ENCODE measurements at places on chromosomes 3 and 15.

DNA sequence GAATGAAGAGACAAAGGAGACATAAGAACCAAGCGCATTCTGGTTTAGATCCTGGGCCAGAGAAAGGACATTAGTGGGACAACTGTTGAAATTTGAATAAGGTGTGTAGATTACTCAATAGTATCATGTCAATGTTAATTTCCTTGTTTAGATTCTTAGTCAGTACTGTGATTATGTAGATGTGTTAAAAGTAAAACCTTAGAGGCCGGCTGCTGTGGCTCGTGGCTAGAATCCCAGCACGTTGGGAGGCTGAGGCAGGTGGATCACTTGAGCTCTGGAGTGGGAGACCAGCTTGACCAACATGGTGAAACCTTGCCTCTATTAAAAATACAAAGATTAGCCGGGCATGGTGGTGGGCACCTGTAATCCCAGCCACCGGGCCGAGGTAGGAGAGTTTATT lies 26.7 kb downstream of the CYP8B1 start:
- no peak for DNase-seq

GRCh38 chr3:194843556-194843955 lies 157.9 kb downstream of the FAM43A start:
- no peak for DNase-seq

DNA sequence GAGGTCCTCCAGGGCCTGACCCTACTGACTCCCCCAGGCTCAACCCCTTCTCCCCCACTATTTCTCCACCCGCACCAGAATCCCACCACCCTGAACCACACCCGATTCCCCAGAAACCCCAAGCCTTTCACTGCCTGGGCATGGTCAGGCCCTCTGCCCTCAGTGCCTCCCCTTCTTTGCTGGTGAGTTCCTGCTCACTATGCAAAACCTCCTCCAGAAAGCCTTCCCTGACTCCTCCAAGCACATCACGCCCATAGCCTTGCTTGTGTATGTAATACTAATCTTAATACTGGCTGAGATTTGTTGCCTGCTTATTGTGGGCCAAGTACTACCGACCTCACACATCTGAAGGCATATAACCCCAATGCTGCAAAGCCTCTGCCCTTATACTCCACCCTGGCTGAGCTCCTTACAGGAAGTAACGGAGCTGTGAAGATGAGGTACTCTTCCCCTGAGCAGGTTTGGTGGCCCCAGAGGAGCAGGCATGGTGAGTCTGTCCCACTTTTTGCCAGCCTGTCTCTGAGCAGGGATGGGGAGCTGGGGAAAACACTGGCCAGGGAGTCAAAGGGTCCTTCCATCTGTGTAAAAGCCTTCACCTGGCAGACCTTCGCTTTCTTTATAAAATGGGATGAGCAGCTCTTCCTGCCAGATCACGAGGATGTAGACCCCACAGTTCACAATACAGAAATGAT lies 9.5 kb downstream of the RAB6B start:
- no peak for DNase-seq

- no peak for DNase-seq
Measured at GRCh38 chr3:152769523-152769922, 65.4 kb upstream of the P2RY1 start.

DNA sequence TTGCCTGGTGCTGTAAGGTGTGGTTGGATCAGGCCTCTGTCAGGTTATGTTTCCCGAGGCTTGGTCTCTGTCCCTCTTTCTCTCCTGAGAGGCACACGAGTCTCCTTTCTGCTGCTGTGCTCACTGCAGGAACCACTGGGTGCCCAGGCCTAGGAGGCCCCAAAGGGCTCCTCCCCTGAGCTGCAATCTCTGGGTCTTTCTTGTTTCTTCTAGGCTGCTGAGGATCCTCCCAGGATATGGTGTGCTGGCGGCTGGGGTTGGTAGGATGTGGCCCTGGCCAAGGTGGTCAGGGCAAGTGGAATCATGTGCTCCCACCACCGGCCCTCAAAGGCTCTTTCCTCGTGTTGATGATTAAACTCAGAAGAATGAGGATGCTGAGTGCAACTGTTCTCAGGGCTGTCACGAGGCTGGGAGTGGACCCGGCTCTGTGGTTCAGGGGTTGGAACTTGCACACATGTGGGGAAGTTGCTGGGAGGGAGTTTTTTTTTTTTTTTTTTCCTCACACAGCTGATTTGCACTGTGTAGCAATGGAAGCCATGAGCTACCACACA lies 43.6 kb upstream of the CTSH start:
- no peak for DNase-seq

DNA sequence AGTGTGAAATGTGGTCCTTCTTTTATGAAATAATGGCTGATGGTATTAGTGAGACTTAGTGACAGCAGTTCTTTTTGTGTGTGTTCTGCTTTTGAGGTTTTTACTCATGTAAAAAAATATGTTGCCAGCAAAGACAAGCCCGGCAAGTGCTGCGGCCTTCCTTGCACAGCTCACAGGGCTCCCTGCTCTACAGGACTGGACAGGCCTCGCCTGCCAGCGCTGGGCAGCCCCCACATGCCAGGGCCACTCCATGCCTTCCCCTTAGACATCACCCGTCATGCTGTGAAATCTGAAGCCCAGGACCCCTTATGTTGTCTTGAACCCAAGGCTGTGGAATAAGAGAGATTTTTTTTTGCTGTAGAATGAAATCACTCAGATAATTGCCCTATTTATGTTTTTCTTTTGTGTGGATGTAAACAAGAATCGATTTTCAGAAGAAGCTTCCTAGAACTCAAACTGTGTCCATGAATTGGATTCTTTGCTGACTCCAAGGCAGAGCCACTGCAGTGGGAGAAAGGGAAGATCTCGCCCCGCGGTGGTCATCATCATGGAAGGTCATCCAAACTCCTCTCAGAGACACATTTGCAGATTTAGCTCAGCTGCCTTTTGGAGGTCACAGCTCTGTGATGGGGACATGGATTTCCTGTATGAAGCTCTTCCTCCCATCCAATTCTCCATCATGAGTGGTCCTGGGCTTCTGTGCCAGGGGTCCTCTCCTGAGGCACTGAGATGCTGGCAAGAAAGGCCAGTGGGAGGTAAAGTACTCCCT lies 150.8 kb downstream of the ATP10A start:
- no peak for DNase-seq

GRCh38 chr3:11711876-11712275 lies 68.2 kb upstream of the VGLL4 start:
- DNase-seq = no peak

DNA sequence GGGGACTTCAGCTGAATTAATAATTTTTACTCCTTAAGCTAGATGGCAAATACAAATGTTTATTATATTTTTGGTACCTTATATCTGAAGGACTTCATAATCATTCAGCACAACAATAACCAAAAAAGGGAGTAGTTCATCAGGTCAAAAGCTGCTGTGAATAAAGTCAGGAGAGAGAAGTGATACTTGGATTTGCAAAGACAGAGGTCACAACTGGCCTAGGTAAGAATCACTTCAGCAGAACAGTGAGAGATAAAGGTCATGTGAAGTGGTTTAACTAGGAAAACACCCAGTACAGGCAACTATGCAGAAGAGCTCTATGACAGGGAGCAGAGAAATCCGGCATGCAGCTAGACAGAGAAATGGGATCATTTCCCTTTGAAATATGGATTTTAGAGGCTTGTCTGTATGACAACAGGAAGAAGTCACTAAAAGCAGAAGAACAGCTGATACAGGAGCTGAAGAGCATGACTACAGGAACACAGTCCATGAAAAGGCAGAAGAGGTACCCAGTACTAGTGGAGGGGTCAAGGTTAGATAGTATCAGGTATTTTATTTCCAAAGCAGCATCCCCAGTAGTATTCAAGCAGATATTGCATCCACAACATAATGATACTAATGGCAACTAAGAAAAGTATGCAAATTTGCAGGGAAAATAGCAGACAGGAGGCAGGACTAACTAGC lies 25.7 kb downstream of the ZMAT3 start:
- DNase-seq = no peak

DNA sequence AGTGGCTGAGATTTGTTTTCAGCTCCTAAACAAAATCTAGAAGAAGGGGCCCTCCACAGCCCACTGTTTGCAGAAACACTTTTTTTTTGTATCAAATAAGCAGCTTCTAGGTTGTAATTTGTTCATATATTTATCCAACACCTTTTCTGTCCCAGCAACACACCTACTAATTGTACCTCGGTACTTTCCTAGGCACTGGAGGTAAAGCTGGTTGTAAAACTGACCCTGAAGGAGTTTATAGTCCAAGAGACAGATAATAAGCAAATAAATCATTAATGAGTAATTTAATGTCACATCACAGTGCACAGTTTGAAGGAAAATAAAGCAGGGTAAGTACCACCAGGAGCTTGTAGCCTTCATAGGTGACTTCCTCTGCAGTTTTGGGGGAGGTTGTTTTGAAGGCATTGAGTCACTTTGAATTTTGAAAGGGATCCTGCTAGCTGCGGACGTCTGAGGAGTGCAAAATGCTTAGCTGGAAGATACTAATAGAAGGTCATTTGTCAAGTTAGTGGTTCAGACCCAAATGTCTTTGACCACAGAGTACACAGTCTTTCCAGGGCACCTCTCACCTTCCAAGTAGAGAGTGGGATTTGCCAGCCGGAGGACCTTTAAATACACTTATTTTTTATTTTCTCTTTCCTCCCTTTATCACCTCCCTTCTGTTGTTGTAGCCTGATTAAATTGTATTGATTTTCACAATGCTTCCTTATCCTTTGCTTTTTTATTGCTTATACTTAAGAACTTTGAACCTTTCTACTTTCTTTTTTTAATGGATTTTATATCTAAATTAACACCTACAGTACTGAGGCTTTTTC lies 53.8 kb downstream of the CMSS1 start:
- no peak for DNase-seq

- no peak for DNase-seq
Measured at GRCh38 chr3:116056280-116056679, 389.0 kb downstream of the LSAMP start.

GRCh38 chr3:50008931-50009330 lies 69.0 kb downstream of the RBM6 start:
- no peak for DNase-seq

DNA sequence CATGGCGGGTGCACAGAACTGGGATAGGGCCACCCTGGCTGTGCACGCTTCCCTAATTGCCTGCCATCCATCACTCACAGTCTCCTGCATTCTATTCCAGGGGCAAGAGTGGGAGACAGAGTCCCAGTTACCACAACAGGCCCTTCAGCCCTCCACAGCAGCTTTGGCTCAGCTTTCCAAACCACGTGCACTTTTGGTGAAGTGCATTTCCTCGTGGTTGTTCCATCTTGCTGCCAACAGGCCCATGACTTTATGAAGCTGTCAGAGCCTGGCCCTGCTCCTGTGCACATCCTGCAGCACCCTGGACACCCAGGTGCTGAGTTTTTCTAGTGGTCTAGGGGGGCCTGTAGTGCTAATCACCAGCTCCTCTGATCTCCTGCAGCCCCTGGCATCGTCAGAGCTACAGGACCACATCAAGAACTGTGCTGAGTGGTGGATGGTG lies 110.2 kb downstream of the ADCY5 start:
- DNase-seq = no peak

GRCh38 chr15:57442335-57442734 lies 66.0 kb downstream of the CGNL1 start:
- no peak for DNase-seq

DNA sequence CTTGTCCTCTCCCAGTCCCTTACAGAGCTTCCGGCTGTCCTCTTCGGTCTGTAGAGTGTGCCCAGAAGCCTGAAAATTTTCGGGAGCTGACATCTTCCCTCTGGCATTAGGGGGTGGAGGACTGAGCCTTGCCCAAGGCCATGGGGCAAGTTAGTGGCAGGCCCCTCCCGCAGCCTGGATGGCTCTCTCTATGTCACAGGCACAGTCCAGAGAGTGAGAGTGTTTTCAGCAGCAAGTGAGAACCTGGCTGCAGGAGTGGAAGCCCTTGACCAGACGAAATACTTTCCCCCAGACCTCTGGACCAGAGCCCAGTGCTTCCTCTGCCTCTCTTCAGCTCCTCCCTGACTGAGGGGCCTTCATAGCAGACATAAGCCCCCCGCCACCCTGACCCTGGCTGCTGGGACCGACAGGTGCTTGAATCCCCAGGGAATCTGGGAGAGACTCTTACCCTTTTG lies 50.5 kb upstream of the SEC22A start:
- DNase-seq = no peak

- no peak for DNase-seq
Measured at GRCh38 chr3:32597656-32598055, 27.0 kb upstream of the DYNC1LI1 start.

DNA sequence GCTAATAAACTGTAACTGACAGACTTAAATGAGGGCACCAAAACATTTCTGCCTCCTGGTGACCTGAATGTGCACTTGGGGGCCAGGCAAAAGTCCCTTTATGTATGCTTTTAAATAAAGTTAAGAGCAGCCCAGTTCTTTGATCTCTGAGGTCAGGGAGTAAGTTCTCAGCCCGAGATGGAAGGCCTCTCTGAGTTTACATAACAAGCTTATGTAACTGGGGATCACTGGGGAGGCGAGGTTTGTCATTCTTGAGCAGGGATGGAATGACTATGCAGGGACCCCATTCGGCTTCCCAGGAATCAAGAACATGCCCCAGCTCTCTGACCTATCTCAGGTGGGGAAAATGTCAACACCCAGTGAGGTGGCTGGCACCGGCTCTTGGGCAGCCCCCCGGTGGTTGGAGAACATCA lies 198.7 kb upstream of the BHLHE40 start:
- no peak for DNase-seq

- DNase-seq = no peak
Measured at GRCh38 chr3:14950274-14950673, 2.9 kb downstream of the NR2C2 start.

DNA sequence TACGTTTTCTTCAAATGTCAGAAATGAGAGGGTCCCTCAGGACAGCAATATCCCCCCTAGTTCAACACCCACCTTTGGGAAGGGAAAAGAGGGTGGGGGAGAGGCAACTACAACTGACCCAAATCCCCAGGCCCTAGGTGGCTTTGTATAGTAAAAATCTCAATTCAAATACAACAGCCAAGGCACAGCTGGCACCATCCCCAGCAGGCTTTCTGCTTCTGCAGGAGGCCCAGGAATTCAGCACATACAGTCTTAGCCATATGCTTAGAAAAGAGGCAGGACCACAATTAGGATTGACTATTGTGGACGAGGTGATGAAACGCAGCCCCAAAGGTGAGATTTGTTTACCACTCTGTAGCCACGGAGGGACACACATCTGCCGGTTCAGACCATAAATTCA lies 15.8 kb downstream of the NR2E3 start:
- DNase-seq = no peak

- no peak for DNase-seq
Measured at GRCh38 chr15:80323285-80323684, 71.3 kb upstream of the CTXND1 start.

- no peak for DNase-seq
Measured at GRCh38 chr3:11346416-11346815, 74.2 kb downstream of the ATG7 start.

DNA sequence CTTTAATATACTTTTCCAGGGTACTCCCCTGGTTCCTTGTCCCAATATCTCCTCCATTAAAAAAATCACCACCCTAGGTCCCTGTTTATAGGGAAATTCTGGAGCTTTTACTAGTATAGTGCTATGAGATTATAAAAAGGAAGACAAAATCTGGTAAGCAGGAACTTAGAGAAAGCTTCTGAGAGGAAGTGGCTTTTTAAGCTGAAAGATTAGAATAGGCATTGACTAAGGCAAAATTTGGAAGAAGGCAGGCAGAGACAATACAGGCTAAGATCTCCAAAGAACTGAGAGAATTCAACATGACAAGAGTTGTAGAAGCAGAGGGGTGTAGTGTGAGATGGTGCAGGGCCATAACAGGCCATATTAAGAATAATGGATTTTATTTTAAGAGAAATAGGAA lies 25.8 kb downstream of the SGO1 start:
- no peak for DNase-seq

- no peak for DNase-seq
Measured at GRCh38 chr3:16913264-16913580, 28.5 kb downstream of the PLCL2 start.

GRCh38 chr3:66492672-66493071 lies 8.2 kb downstream of the LRIG1 start:
- no peak for DNase-seq

Measured in stimulated activated CD8-positive, alpha-beta memory T cell treated with anti-CD3 and anti-CD28 coated beads, Interleukin-7, amount 100 ng/mL, for 1 hour (primary cell).